A673 (cell line): ENCODE measurements at places on chromosomes 1 and 21. TPM values are rescaled to one million over a fixed set of nuclear protein-coding genes. Genes with fewer than 3 reads are reported as not detected.

The MYOM3 gene
- total RNA-seq, result not detected in 2 replicates

The MAP3K21 gene
- total RNA-seq, result 0.88 and 0.98 TPM in 2 replicates

The ATP1A2 gene
- total RNA-seq, result not detected in 2 replicates

The KDF1 gene
- total RNA-seq, result not detected in 2 replicates

The HES5 gene
- total RNA-seq, result not detected in 2 replicates

The FBLIM1 gene
- 38.9 and 39.3 TPM in 2 replicates for total RNA-seq

The CA6 gene
- total RNA-seq, result not detected in 2 replicates

The ADPRS gene
- 34.2 and 37.2 TPM in 2 replicates for total RNA-seq

The FCRL6 gene
- total RNA-seq, result 0.15 TPM in 1 of 2 replicates, not detected in the other
